ENCODE measurements at places on chromosomes 16 and 17.

GRCh38 chr17:72884066-72884465 lies 208.4 kb downstream of the SLC39A11 start:
- DNase-seq = no peak

DNA sequence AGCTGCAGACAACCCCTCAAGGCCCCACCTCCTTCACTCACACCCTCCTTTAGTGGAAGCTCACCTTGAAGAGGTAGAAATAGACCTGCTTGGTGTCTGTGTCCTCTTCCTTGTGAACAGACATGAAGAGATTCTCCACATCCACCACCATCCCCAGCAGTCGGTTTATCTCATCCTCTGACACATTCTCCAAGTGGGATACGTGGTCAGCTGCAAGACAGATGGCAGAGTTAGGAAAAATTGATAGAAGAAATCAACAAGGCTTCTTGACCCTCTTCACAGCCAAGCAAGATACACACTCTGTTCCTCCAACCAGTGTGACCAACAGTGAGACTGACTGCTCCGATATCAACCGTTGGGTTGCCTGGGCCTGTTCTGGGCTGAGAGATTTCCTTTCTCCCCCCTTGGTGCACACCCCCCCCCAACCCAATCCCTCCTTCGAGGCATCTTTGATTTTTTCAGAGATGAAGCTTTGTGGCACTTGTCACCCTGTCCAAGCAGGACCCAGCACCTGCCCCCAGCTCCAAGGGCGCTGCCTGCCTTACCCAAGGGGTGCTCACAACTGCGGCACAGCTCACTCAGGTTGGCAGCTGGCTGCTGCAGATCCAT lies 902 bp downstream of the KAT2A start:
- no peak for DNase-seq

DNA sequence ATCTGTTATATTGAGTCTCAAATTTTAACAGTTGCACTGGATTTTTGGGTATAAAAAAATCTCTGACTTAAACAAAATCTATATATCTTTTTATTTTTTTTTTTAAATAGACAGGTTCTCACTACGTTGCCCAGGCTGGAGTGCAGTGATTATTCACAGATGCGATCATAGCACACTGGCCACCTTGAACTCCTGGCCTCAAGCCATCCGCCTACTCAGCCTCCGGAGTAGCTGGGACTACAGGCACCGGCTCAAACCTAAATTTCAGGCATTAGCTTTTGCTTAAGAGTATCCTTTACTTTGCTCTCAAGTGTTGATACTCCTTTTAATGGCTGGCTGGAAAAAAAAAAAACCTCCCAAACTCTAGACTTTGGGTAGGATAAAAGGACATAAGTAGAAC lies 61.6 kb downstream of the RPGRIP1L start:
- no peak for DNase-seq

DNA sequence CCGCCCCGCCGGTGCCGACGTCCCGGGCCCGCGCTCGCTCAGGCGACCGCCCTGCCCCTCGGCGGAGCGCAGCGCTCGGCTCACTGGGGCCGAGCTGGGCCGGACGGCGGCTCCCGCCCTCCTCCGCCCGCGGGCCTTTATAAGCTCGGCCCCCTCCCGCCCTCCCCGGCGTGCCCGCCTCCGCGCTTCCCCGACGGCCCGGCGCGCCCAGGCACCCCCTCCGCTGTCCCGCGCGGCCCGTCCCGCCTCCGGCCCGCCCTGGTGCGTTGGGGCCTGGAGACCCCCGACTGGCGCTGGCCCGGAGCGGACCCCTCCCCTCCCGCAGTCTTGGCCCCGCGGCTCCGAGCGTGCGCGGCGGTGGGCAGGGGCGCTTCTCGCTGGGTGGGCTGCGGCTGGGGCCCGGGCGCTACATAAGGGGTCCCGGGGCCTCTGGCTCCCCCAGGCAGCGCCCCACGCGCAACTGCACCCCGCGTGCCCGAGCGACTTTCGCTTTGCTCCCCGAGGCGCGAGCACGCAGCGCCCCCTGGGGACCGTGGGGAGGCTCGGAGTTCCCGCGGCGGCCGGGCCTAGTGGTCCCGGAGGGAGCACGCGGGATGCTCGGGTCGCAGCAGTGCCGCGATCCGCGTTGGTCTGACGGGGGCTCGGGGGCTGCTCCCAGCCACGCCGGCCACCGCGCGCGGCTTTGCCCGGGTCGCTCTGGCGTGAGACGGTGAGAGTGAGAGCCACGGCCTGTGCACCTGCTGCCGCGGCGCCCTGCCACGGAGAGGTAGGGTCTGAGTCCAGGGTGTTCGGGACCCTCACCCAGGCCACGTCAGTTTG lies at the start of gene PIEZO1:
Gene PIEZO1 (minus strand): TSS at position 115 of the 819 bp plus-strand sequence. CDS start 256 bp downstream, outside the sequence.
- no peak for DNase-seq

GRCh38 chr16:4868535-4868934 lies 21.3 kb downstream of the UBN1 start:
- DNase-seq = no peak

DNA sequence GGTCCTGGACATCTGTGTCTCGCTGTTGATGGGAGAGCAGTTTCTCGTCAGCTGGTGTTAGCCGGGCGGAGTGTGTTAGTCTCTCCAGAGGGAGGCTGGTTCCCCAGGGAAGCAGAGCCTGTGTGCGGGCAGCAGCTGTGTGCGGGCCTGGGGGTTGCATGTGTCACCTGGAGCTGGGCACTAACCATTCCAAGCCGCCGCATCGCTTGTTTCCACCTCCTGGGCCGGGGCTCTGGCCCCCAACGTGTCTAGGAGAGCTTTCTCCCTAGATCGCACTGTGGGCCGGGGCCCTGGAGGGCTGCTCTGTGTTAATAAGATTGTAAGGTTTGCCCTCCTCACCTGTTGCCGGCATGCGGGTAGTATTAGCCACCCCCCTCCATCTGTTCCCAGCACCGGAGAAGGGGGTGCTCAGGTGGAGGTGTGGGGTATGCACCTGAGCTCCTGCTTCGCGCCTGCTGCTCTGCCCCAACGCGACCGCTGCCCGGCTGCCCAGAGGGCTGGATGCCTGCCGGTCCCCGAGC lies 17.9 kb downstream of the GAA start:
- no peak for DNase-seq

DNA sequence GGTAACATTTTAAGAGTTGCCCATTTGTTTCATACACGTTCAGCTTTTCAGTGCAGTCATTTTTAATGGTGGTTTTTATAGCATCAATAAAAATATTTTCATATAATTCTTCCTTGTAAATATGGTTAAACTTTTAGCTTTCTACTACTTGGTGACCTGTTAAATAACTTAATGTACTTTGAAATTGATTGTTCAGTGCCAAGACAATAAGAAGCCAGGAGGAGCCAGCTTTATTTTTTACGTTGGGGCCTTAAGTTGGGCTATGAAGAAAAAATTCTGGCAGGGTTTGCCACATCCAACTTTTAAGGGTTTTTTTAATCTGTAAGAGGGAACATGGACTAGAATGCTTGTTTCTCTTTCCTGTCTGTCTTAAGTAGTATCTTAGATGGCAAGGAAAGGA lies 284.2 kb downstream of the FTO start:
- no peak for DNase-seq

- DNase-seq = no peak
These were observed 4.0 kb upstream of the ABCC3 start for GRCh38 chr17:50630524-50631194.

- DNase-seq = no peak
These were observed 13.1 kb upstream of the FAAP100 start for GRCh38 chr17:81565231-81565630.

GRCh38 chr17:7072406-7072805 lies 7.6 kb downstream of the CLEC10A start:
- no peak for DNase-seq

GRCh38 chr16:83159049-83159448 lies 532.3 kb downstream of the CDH13 start:
- DNase-seq = no peak

GRCh38 chr16:67243481-67243880 lies 3.8 kb downstream of the FHOD1 start:
- no peak for DNase-seq

GRCh38 chr17:28399808-28400207 lies 6.2 kb downstream of the SLC46A1 start:
- no peak for DNase-seq

DNA sequence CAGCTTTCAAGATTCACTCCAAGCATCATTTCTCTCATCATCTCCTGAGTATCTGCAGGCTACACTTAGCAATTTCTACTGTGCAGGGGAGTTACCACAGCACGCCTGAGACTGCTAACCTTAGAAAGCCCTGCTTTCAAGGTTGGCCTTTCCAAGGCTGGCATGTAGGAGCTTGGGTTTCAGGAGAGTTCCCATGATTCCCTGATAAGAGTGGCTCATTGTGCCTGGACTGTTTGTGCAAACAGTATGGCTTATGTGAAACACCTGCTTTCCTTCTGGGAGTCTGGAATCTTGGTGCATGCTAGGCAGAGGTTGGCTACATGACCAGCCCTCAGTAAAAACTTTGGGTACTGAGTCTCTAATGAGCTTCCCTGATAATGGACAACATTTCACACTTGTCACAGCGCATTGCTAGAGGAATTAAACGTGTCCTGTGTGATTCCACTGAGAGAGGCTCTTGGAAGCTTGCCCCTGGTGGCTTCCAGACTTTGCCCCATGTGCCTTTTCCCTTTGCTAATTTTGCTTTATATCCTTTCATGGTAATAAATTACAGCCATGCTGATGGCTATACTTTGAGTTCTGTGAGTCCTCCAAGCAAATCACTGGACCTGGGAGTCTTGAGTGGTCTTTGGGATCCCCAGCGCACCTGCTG lies 19.7 kb upstream of the RGS9 start:
- DNase-seq = no peak

DNA sequence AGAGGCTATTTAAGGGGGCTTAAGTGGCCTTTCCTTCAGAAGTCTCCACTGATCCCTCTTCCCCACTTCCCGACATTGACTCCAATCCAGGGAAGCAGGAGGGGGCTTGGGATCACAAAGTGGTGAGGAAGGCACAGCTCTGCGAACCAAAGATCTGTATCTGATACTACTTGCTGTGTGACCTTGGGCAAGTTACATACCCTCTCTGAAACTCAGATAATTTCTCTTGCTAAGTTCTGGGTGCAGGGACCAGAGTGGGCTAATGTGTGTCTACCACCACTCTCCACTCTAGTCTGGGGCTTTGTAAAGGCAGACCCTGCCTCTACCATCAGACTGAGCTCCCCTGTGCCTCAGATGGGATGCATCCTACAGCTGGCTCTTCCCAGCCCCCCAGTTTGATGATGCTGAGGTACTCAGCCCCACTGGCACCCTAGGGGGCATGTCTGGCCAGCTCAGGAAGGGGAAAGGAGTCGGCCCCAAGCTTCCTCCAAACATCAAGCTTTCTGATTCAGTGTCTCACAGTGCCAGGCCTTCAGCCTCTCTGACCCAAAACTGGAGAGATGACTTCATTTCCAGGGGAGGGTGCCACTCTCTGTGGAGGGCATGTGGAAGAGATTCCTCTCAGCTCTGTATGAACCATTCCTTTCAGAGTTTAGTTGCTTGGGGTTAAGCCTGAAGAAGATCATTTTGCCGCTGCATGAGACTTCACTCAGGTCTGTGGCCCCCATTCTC lies 10.9 kb downstream of the DLX4 start:
- DNase-seq = no peak

DNA sequence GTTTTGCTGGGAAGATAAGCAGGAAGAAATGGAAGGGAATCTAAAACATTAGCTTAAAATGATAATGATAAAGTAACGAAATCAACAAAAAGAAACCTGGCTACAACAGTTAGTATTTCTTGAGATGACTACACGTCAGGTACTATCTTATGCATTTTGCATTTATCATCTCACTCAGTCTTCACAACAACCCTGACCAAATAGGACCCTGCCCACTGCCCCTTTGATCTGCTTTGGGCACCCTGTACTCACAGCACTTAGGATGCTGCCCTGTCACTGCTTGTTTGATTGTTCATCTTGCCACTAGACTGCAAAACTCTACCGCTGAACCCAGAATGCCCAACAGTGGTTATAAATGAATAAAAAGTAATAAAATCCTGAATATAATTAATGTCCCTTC lies 45.2 kb downstream of the MARVELD3 start:
- no peak for DNase-seq

GRCh38 chr16:9016824-9017223 lies 53.1 kb upstream of the USP7 start:
- DNase-seq = no peak

DNA sequence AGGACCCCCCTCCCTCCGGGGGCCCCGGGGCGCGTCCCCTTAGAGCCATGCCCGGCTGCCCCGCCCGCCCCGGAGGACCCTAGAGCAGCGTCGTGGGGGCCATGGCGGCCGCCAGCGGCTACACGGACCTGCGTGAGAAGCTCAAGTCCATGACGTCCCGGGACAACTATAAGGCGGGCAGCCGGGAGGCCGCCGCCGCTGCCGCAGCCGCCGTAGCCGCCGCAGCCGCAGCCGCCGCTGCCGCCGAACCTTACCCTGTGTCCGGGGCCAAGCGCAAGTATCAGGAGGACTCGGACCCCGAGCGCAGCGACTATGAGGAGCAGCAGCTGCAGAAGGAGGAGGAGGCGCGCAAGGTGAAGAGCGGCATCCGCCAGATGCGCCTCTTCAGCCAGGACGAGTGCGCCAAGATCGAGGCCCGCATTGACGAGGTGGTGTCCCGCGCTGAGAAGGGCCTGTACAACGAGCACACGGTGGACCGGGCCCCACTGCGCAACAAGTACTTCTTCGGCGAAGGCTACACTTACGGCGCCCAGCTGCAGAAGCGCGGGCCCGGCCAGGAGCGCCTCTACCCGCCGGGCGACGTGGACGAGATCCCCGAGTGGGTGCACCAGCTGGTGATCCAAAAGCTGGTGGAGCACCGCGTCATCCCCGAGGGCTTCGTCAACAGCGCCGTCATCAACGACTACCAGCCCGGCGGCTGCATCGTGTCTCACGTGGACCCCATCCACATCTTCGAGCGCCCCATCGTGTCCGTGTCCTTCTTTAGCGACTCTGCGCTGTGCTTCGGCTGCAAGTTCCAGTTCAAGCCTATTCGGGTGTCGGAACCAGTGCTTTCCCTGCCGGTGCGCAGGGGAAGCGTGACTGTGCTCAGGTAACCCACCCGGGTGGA lies 759 bp downstream of the ALKBH5 start:
- DNase-seq = no peak

DNA sequence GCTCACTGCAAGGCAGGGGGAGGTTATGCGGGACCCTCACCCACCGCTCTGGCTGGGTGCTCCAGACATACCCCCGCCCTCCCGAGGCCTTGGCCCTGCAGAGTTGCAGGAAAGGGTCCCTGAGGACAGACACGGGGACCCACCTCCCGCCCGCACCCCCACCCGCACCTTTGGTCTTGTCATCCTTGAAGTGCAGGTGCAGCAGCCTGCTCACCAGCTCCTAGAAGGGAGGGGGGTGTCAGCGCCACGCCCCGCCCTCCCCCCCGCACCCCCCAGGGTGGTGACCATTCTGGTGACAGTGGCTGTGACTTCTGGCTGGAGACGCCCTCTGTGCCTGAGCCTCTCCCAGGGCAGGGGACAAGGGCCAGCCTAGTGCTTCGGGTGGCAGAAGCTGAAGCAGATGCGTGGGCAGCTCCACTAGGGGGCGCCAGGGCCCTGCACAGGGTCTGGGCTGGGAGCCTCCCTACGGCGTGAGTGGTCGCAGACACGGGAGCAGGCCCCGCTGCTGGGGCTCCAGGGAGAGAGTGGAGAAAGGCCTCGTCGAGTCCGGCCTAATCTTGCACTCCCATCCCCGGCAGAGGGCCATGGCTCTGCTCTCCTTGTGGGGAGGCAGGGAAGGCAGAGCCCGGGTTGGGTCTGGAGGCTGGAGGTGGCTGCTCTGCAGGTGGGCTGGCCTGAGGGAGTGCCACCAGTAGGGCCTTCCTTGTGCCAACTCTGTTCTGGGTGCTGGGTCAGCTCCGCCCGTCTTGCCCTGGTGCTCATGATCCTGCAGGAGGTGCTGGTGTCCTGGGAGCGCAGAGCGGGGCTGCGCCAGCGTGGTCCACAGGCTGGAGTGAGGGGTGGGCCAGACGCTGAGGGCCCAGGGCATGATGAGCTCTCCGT lies 2.7 kb downstream of the CENPX start:
- no peak for DNase-seq

Data from fibroblast of skin of left biceps (primary cell).